ENCODE measurements at places on chromosomes 7 and 10.

DNA sequence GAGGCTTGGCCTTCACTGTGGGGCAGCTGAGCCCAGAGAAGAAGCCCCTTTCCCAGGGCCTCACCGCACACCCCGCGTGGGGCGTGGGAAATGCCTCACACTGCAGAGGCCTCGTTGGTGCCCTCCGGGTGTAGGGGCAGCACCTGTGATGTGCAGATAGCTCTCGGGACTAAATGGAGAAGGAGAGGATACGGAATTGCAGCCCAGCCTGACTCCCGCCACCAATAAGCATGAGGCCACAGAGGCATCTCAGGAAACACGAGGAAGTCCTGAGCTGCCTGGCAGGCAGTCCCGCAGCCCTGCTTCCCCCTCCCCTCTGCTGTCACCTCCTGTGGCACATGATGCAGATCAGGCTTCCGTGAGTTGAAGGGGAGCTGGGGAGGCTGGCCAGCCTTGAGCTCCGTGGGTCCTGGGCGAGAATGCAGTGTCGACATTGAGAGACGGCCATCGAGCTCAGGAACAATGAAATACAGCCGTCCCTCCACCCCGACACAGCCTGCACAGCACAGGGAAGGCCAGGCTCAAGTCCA, 59.6 kb upstream of the PPP2R2D start:
- no peak for DNase-seq

- no peak for DNase-seq
Measured at GRCh38 chr7:24381894-24382505, 98.0 kb downstream of the NPY start.

DNA sequence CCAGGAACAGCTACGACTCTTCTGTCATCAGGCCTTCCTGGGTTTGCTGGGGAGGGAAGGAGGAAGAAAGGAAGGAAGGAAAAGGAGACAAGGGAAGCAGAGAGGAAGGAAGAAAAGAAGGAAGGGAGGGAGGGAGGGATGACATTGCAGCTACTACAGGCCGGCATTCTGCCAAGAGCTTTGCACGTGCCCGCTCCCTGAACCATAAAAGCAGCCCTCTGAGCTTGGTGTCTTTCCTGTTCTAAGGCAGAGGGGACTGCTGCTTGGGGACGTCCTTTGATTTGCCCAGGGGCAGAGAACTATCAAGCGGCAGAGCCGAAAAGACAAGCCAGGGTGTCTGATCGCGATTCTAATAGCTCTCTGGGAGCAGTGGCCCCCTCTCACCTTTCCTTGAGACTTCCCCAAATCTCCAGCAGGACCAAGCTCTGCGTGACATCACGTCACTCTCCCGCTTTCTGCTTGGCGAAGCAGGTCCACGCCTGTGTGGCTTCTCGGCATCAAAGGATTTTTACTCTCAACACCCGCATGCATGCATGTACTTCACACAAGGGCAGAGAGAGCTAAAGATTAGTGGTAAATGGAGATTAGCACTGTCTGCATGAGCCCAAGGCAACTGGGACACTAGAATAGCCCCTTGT, 167.8 kb upstream of the AUTS2 start:
- no peak for DNase-seq

DNA sequence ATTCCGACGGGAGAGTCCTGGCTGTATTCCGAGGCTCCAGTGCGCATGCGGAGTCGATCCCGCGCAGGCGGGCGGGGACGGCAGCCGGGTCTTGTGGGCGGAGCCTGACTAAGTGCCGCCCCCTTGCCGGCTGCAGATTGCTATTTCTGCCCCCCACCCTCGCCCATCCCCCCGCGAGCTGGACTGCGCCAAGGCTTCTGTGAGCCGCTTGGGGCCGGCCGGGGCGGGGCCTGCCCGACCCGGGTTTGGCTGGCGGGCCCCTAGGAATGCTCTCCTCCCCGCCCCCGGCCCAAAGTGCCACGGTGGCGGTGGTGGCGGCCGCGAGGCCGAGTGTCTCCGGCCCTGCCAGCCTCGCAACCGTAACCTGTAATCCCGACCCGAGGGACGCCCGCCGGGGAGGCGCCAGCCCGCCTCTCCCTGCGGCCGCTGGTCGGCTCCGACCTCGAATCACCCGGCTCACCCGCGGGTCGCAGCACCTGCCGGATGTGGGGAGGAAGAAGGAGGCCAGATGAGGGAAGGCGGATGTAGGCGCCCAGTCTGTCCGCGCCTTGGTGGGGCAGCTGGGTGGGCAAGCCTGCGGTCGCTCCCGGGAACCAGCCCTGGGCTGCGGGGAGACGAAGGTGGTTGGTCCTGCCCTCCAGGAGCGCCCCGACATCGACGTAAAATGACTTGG, 702 bp upstream of the KAZALD1 start:
- peak; percentile 77 for DNase-seq

- no peak for DNase-seq
Measured at GRCh38 chr7:3431306-3431705, 130.3 kb downstream of the SDK1 start.

DNA sequence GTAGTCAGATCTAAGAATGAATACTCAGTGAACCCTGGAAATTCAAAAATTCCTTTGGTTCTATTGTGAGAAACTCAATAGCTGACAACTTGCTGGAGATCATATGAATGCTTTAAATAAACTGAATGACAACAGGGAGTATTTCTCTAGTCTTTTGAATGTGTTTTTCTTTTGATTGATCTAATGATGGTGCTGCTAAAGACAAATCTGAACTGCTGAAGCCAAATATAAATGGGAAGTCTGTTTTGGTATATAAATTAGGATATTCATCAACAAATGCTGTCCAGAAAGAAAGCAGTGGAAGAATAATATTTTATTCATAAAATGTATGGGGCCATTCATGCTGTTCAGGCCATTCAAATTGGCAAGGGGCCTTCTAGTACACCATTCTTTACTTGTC, 79.4 kb downstream of the ITGB1 start:
- DNase-seq, result no peak

GRCh38 chr10:69636626-69637605, 6.9 kb downstream of the FAM241B start:
- DNase-seq, result no peak

DNA sequence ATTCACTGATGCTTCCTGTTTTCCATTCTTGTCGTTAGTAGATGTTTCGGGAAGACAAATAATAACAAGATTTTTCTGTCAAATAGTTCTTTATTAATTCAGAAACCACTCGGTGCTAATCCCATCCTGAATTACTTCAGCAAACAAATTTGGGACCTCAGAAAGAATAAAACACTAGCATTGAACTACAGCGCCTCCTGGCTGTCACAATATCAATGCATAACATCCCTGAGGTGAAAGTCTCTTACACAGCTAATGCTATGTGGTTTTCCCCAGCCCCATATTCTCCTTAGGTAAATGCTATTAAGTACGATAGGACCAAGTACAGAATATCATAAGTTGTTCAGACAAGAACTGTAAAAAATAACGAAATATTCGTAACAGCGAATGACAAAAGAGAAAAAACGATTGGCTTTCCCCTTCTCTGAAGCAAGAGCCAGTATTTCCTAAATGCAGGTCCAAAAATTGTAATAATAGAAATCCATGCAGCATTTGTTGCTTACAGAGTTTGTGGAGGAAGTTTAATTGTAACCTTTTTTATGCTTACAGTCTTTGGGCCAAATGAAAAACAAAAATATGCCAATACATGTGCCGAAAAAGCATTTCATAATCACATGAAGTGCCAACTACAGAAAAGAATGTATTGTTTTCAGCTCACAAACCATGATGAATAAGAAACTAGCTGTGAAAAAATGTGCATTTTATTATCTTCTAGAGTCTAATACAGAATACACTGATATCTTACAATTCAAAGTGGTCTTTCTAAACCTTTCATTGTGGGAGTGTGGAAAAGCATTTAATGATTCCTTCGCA, 47.3 kb downstream of the MYPN start:
- DNase-seq, result peak; percentile 29

GRCh38 chr10:20624642-20625041, 272.5 kb downstream of the NEBL start:
- DNase-seq, result no peak

- no peak for DNase-seq
Measured at GRCh38 chr7:29278337-29279069, 83.9 kb downstream of the CHN2 start.

DNA sequence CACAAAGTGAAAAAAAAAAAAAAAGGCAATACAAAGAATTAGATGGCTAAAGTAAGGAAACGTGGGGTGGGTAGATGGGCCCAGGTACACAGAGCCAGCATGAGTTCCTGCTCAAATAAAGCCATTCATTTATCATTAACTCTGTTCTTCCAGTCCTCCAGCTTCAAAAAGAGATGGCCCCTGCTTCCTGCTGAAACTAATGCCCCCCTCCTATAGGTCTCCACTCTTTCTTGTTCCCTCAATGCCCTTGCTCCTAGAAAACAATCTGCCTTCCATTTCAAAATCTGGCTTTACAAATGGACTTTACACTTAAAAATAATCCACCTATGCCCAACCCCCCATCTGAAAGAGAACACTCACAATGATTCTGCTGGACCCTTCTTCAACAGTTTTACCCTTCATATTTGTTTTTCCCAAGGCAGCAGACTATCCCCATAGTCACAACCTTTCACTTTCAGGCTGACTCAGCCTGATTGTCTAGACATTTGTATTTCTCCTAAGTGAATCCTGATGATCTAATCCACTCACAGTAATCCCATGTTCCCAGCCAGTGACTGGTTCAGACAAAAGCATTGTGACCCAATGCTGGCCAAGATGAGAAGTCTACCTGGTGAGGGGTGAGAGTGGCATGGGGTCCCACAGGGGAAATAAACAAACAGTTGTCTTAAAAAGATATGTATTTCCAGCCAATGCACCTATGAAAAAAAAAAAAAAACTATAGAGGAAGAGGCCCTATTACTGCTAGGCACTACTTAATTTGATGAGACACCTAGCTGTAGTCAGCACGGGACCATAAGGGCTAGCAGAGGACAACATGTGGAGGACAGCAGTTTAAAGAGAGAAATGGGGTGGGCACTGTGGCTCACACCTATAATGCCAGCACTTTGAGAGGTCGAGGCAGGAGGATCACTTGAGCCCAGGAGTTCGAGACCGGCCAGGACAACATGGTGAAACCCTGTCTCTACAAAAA, 74.6 kb upstream of the GRID1 start:
- no peak for DNase-seq

DNA sequence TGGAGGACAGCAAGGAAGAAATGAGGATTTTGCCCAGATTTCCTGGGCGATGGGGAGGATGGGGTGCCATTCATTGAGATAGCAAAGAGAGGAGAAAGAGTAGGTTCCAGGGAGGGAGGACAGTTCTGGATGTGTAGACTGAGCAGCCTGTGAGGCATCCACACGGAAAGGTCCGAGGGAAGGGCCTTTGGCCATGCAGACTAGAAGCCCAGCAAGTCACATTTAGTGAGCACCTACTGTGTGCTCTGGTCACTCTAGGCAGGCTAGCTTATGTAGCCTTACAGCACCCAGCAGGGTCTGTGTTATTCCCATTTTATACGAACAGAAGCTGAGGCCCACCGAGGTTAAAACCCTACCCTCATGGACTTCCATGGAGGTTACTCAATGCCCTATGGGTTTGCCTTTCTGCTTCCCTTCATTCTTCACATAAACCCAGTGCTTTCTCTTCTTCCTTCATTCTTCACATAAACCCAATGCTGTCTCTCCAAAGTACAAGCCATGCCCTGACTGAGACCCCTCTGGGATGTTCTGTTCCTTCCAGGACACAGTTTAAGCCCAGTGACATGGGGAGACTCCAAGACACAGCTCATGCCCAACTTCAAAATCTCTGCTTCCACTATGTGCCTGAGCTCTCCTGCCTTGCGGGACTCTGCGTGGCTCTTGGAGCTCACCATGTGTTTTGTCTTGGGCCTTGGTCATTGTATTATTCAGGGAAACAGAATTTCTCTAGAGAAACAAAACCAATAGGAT, 13.7 kb downstream of the IL2RA start:
- DNase-seq, result no peak

DNA sequence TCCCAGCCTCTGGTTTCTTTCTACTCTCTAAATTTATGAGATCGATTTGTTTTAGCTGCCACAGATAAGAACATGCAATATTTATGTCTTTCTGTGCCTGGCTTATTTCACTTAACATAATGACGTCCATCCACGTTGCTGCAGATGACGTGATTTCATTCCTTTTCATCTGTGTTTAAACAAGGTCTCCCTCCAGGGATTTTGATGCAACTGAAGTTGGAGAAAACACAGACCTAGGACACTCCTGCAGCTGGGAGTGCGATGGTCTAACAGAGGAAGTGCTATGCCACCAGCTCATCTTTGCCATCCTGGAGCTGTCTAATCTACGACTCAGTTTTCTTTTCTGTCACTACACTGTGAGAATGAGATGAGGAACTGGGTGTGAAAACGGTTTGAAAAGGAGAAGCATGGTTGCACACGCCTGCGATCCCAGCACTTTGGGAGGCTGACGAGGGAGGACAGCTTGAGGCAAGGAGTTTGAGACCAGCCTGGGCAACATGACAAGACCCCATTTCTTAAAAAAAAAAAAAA, 1.5 kb upstream of the KCTD7 start:
- DNase-seq, result no peak

- no peak for DNase-seq
Measured at GRCh38 chr7:75946207-75946855, 31.4 kb downstream of the POR start.

GRCh38 chr7:1400371-1400770, 58.9 kb downstream of the MICALL2 start:
- DNase-seq, result no peak

- no peak for DNase-seq
Measured at GRCh38 chr7:72058579-72058978, 353.6 kb downstream of the CALN1 start.

DNA sequence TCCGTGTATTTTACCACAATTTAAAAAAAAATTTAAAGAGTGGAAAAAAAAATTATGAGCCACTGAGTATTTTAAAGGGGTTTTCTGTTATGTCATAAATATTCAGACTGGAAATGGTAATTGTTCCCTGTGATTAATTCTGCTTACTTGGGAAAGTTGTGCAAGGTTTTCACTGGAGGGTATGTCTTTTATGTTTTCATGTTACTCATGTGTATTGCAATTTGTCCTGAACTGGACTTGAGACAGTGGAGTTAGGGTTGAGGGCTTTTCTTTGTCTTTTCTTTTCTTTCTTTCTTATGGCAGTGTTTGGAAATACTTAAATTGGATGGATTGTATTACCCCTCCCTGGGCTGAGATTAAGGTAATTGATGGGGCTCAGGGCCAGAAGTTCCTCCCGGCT, 257.7 kb downstream of the BAMBI start:
- no peak for DNase-seq

DNA sequence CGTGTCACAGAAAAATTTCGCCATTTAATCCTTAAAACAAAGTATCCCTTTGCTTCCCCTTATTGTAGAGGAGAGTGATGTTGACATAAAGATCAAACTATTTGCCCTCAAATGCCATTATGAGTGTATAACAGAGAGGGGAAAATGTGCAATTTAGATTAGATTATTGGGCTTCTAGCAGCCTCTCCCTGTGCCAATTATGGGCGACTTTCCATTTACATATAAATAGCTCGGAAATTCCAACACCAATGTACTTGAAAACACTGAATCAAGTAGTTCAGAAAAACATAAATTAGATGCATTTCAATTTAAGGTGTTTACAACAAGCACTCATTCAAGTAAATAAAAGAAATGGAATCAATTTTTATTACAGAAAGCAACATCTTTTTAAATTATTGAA, 64.6 kb upstream of the LRRN3 start:
- no peak for DNase-seq
